ENCODE measurements at places on chromosomes 5 and 9.

- no peak for DNase-seq
These were observed 160.6 kb downstream of the TAF11L14 start for GRCh38 chr5:17794815-17795214.

DNA sequence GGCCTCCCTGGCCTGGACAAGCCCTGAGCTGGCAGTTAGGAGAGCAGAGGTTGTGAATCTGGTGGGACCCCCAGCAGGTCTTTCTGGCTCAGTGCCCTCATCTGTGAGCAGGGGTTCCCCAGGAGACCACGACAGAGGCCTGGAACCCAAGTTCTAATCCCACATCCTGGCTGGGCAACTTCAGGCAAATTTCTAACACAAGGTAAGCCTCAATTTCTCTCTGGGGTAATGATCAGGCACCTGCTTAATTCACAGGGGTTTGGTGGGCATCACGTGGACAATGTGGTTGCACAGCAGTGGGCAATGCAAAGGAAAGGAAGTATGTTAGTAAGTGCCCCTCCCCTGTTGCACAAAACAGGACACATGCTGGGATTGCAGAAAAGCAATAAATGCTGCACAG, 1.9 kb upstream of the KCNIP1 start:
- DNase-seq = no peak

- no peak for DNase-seq
These were observed 27.6 kb upstream of the CXCL14 start for GRCh38 chr5:135606431-135606830.

DNA sequence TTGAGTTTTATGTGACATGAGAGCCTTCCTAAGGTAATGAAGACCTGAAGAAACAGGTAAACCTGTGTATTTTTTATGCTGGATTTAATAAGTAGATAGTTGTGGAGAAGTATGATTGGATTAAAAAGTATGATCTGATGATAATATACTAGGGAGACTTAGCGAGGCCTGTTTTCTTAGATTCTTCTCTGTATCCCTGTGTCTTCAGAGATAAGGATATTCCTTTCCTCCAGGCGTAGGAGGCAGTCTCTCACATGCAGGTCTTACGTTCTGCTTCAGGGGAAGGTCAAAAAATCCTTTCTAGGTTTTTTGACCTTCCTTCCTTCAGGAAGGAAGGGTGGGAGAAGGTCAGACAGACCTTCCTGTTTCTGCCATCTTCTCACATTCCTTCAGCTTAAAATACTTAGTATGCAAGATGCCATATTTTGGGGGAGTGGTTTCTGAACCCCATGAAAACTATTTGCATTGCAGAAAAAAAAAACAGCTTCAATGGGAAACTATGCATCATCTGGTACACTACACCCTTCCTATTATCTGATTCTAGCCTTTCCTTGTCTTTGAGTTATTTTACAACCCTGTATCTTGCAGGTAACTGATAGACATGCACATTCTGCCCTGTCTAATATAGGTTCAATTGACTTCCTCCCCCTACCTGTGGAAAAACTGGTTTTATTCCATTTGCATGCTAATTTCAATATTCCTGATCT, 57.3 kb upstream of the ZNF608 start:
- no peak for DNase-seq

GRCh38 chr5:102090770-102091169, 205.3 kb downstream of the SLCO4C1 start:
- DNase-seq = peak; percentile 69

DNA sequence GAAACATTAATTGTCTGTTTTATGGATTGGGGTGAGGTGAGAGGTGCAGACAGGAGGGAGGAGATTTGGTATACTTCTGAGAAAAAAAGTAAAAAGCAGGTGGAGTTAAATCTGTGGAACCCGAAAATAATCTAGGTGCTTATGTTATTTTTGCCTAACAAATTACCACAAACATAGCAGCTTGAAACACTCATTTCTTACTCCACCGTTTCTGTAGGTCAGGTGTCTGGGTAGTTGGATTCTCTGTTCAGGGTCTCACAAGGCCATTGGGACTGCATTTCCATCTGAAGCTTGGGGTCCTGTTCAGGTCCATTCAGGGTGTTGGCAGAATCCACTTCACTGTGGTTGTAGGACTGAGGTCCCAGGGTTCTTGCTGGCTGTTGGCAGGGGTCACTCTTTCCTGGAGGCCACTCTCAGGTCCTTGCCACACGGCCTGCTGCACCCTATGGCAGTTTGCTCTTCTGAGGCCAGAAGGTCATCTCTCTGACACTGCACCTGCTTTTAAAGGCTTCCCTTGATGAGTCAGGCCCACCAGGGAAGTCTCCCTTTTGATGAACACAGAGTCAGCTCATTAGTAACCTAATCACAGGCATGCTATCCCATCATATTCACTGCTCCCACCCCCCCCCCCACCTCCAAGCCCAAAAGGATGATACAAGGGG, 82.2 kb downstream of the TRIO start:
- DNase-seq = no peak

- DNase-seq = no peak
These were observed 25.8 kb upstream of the DAB2IP start for GRCh38 chr9:121625590-121625989.

DNA sequence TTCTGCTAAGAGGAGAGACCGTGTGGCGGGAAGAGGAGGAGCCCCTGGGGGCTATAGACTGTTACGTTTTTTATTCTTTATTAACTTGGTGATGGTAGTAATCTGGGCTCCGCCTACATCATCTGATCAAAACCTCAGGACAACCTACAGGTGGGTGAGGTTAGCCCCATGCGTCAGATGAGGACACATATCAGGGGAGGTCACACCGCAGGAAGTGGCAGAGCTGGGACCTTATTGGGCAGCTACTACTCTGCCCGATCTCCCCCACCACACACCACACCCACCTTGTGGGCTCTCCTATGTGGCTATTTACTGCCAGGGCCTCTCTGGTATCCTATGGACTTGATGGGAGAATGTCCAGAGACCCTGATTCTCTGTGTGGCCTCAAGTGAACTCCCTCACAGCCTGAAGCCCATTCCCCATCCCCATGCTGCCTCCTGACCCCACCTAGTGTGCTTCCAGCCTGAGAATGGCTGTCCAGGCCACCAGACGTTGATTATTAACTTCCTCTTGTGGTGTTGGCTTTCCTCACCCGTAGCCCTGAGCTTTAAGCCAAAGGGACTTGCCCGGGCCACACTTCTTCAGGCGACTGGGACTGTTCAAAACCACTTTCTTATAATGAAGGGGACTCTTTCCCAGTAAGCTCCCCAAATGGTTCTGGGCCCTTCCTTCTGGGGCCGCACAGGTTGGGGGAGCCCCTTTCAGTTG, 8.2 kb downstream of the UNC5A start:
- DNase-seq = no peak

- DNase-seq = no peak
These were observed 216.8 kb downstream of the TUSC1 start for GRCh38 chr9:25461416-25461815.

GRCh38 chr9:4905135-4905490, 80.0 kb upstream of the JAK2 start:
- no peak for DNase-seq

DNA sequence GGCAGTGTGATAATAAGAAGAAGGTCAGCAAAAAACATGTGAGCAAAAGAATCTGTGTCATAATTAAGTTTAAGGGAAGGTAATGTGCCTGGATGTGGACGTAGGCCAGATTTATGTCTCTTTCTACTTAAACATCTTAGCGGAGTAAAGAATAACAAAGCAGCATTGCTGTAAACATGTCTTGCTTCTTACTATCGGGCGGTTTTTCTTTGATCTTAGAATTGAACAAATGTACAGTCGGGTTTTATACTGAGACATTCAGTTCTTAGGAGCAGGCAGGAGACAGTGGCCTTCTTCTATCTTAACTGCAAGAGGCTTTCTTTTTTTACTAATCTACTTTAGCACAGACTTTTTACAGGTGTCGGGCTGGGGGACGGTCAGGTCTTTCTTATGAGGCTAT, 40.4 kb upstream of the FLT4 start:
- DNase-seq = no peak

GRCh38 chr9:117957267-117957666, 253.1 kb downstream of the TLR4 start:
- DNase-seq = no peak

GRCh38 chr5:18489703-18490102, 855.4 kb downstream of the TAF11L14 start:
- DNase-seq = no peak

DNA sequence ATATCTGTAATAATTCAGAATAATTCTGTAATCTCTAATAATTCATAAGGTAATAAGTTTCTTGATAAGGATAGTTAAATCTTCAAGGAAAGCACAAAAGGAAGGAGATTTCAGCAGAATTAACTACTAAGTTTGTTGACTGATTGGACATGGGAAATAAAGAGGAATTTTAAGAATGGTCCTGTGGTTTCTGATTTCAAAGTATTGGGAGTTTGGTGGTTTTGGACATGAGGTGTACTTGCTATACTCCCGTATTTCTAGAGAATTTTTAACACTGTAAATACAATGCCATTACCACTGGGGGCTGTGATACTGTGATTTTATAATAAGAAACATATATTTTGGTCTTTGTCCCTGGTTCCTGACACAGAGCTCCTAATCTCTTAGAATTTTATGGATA, 123.9 kb downstream of the UNC13B start:
- DNase-seq = no peak

DNA sequence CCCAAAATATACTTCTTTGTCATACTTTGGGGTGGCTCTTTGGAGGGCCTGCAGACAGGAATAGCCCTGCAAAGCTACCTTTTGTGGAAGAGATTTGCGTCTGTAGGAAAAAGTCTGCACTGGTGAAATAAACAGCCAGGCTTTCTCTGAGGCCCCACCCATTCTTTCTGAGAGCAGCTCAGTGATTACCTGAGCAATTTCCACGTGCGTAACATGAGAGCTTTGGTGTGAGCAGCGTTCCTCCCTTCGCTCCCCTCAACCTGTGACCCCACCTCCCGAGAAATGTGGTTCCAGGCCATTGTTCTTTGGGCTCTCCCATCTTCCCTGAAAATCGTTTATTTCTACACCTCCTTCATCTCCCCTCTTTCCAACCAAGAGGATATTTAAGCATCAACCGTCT, 23.8 kb upstream of the FBP1 start:
- DNase-seq = no peak

GRCh38 chr5:149745943-149746324, 15.8 kb downstream of the PPARGC1B start:
- no peak for DNase-seq

GRCh38 chr9:98927724-98928123, 16.0 kb upstream of the COL15A1 start:
- no peak for DNase-seq

DNA sequence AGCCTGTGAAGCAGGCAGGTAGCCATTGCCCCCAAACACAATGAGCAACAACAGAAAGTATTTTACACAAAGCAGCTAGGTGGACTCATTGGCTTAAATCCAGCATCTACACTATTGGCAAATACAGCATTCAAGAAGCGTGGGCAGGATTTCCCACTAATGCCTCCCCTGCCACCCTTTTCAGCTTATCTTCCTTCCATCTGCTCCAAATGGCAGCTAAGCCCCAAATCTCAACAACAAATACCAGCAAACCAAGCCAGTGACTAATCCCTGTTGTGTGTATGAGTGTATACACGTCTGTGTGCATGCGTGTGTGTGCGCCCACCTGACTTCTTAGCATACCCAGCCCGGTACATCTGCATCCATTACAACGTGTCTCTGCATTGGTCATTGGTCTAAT, 151.2 kb upstream of the WWC1 start:
- DNase-seq = no peak

DNA sequence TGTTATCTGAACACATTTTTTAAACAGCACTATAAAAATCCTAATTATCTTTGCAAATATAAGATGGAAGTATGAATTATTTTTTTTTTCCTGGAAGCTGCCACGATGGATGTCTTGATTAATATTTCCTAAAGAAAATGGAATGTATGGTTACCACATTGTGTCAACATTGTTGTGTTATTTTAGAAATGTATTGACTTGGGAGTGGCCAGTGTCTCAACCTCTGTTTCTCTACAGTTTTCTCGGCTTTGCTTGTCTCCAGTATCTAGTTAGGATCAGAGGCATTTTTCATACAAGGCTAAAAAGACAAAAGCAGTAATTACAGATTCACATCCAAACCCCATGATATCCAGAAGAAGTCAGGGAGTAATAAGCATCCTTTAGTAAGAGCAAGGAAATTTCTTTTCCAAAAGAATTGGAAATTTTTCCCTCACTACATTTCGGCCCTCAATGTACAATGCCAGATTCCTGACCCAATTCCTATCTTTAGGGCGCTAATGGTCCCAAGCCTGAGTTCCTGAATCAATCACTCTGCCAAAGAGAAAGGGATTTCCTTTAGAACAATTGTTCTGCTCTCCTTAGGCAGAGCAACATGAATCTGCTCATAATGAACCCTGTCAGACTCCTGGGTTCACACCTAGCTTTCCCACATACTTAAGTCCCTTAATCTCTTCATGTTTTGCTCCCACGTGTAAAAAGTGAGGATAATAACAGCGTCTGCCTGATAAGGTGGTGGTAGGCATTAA, 111.7 kb downstream of the EDIL3 start:
- no peak for DNase-seq

DNA sequence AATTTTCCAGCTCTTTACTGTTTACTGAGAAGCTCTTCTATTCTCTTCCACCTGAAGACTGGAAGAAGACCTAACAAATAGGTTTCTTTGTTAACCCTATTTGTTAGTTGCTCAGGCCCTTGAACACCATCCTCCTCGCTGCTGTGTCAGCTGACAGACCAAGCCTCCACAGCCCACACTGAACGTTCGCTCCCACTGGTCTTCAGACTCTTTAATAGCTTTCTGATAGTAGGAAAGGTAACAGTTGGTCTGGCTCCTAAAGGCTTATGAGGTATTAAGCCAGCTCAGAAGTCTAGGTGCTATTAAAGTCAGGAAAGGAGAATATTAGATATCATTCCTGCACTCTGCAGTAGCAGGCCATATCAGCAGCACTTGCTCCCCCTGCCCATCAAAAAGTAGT, 23.3 kb upstream of the F2R start:
- DNase-seq = no peak

- DNase-seq = no peak
These were observed 484.0 kb downstream of the ZNF608 start for GRCh38 chr5:124262470-124262869.

DNA sequence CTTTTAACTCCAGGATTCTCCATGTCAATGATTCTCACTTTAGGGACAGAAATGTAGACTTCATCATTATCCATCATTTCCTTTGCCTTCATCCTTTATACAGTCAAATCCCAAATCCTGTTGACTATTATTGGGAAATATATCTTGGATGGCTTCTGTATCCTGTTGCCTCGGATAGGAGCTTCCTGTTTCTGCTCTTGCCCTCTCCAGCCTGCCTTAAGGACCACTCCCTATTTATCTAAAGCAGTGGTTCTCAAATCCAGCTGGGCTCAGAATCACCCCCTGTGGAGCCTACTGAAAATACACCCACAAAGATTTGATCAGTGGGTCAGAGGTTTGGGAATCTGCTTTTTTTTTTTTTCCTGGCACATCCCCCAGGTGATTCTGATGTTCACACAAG, 8.5 kb downstream of the AFAP1L1 start:
- DNase-seq = no peak

DNA sequence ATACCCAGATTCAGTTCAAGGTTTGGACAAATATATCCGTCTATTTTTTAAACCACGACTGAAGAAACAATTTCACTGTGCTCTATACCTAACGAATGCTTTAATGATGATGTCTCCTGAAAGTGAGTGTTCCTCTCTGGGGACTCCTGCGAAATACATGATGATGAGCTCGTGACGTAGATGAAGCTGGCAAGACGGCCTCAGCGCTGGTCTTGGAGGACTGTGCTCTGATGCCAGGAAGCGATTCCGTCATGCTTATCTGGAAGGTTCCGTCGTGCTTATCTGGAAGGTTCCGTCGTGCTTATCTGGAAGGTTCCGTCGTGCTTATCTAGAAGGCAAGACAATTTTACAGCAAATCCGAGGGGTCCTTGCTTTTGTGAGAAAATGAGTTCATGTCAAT, 250.8 kb upstream of the IRX2 start:
- DNase-seq = no peak
